Naive B cell (primary cell): ENCODE measurements at places on chromosomes 5 and 9.

DNA sequence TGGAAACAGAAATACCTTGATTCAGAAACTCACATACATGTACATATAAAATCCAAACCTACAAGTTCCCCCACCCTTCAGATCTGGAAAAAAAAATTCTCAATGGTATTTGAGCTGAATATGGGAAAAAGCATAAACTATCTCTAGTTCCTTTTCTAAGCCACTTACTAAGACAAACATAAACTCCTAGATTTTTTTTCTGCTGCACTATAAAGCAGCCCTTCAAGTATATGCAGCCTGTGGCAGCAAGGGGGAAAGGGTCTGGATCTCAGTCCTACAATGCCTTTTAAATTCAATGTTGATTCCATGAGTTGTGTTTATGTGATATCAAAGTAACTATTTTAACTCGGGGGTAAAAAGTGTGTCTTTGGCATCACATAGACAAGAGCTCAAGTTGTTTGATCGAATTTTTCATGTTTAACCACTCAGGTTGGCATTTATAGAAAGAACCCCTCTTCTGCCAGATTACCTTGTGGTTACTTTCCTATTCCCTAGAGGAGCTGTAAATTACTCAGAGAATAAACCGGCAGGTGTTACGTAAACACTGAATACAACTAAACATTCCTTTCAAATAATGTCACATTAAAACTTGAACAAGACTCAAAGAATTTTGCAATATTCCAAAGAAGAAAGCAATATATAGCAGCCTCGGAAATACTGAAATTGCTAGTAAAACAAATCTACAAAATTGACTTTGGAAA is 91.8 kb upstream of the FER start:
- no peak for DNase-seq

DNA sequence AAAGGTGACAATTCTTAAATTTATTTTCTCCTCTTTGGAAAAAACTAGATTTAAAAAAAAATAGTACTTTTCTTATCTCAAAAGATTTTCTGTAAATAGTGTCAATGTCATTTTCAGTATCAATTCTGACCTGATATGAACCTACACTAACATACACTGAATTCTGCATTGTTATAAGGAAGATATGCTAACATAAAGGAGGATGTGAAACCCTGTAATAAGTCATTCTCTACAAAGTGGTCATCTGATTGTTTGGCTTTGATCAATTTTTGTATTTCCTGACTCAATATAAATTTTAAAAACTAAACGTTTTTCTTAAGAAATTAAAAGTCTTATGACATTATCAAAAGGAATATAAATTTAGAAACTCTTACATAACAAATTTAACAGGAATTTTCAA is 233.6 kb upstream of the EDIL3 start:
- no peak for DNase-seq

- no peak for DNase-seq
Observed at GRCh38 chr9:137804908-137805630, 72.5 kb upstream of the CACNA1B start.

GRCh38 chr5:176661676-176662075 is 14.4 kb downstream of the TSPAN17 start:
- DNase-seq, result no peak

GRCh38 chr9:89639367-89639795 is 34.6 kb downstream of the GADD45G start:
- no peak for DNase-seq

DNA sequence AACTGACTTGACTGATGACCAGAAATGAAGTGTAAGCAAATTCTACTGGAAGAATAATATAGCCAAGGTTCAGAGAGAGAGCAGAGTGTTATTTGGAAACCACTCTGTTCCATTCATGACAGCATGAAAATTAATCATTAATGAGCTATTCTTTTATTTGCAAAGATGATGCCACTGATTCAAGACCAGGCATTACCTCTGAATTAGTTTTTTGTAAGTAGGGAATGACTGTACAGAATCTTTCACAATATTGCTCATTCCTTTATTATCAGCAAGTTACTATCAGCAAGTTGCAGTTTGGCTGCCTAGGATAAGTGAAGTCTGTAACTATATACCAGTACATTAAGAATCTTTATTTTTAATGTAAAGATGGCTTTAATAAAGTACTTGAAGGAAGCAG is 75.1 kb upstream of the RGMB start:
- DNase-seq, result no peak

DNA sequence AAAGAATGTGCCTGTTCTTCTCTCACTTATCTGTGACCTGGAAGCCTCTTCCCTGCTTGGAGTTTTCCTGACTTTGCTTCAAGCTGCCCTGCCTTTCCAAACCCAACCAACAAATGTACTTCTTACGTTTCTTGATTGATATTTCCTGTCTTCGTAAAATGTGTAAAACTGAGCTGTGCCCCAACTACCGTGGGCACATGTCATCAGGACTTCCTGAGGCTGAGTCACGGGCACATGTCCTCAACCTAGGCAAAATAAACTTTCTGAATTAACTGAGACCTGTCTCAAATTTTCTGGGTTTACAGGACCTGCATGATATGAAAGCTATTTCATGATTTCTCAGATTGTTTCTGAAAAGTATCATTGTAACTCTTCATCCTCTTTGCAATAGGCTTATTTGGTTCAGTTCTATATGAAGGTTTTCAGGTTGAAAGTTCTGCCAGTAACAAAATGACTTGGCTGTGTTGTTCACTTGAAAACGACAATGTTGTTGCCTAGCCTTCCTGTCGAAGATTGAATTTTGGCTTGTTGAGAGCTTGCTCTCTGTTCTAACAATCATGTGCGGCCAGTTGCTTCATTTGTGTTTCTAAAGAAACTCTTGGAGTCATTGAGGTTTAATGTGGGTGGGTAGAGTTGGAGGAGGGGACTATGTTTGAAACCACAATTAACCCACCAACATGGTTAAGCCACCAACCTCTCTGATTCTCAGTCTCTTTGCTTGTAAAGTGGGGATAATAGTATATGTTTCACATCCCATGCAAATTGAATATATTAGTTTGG is 145.6 kb downstream of the FBXL7 start:
- no peak for DNase-seq

DNA sequence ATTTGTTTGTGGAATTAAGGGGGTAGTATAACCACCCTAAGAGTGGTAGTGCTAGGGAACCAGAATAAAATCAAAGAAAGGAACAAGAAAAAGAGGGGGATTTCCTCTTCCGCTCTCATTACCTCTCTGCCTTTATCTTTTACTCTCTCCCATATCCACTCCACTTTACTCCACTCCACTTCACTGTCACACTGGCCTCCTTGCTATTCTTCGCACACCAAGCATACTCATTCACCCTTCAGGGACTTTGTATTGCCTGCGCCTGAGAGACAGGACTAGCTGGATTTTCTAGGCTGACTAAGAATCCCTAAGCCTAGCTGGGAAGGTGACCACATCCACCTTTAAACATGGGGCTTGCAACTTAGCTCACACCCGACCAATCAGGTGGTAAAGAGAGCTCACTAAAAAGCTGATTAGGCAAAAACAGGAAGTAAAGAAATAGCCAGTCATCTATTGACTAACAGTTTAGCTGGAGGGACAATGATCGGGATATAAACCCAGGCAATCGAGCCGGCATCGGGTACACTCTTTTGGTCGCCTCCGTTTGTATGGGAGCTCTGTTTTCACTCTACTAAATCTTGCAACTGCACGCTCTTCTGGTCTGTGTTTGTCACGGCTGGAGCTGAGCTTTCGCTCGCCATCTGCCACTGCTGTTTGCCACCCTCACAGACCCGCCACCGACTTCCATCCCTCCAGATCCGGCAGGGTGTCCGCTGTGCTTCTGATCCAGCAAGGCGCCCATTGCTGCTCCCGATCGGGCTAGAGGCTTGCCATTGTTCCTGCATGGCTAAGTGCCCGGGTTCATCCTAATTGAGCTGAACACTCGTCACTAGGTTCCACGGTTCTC is 121.8 kb downstream of the FAM170A start:
- DNase-seq, result no peak

DNA sequence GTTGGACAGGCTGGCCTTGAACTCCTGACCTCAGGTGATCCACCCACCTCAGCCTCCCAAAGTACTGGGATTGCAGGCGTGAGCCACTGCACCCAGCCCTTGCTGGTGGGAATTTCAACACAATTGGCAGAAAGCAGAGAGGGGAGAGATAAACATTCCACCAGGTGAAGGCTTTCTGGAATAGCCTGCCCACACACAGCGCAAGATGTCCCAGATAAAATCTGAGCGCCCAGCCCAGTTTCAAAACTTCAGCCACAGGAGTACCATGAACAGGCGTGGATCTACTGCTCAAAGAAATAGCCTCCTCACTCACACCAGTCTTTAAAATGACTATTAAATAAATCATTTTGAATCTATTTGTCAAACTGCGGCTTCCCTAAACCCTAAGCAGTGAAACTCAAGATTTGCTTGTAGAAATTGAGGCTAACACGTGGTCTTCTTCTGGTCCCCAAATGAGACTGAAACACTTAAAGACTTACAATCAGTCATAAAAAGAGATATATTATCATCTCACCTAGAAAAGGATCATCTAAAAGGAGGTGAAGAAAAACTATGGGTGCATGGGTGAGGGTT is 34.7 kb downstream of the CAPSL start:
- DNase-seq, result no peak

DNA sequence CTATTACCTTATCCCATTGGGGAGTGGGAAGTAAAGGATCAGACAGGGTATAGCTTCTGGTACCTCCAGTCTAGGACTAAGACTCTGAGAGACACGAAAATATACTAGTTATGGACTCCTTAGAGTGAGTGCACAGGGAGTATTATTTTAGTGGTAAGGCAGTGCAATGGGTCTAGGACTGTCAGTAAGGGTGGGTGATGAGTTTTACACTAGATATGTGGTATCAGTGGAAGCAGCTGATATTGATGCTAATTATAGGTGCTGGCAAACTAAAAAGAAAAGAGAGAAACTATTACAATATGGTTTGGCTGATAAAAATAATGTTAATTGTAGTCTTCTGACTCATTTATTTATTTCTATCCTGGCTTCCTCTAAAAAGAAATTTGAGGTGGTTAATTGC is 118.6 kb downstream of the UNC13B start:
- no peak for DNase-seq

- no peak for DNase-seq
Observed at GRCh38 chr5:38562444-38563210, 6.2 kb upstream of the LIFR start.

GRCh38 chr9:135081264-135081660 is 6.2 kb upstream of the OLFM1 start:
- no peak for DNase-seq

DNA sequence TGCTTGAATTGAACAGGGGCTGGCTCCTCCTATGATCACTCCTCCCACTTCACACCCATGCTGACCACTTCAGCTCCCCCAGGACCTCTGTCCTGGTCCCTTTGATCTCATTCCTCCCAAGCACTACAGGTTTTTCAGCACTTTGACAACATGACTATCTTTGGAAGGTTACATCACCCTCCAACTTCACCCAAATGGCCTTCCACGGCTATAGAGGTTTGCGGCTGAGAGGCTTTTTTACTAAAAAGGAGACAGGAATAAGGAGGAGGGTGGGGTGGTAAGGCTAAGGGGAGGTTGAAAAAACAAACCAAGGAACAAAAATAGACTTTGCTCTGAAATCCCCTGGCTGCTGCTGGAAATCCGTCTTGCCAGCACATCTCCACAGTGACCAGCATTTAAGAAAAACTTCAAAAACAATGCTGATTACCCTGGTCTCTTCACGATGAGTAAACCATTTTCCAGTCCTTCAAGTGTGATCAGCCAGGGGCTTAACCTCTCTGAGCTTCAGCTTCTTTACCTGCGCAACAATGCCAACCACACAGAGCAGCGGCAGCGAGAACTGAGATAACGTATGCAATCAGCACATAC is 102.7 kb downstream of the DPYSL3 start:
- no peak for DNase-seq

DNA sequence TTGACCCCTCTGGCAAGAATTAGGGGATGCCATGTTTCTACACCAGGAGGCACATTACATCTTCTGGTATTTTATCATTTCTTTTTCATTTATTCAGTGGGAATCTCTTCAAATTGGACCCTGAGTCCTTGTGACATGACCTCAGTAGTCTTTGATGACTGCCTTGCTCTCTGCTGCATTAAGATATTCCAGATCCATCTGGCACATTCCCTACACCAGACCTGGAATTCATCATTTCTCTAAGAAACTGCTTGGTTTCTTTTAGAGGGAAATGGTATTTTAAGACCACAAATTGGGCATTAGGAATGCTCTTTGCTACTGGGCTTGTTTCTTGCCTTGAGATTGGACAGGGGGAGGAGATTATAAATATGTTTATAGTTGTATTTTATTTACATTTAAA is 61.0 kb downstream of the GALNT10 start:
- DNase-seq, result no peak

GRCh38 chr5:178690208-178690607 is 40.3 kb downstream of the ZNF354A start:
- DNase-seq, result no peak

- no peak for DNase-seq
Observed at GRCh38 chr5:18607570-18607969, 973.3 kb downstream of the TAF11L14 start.

DNA sequence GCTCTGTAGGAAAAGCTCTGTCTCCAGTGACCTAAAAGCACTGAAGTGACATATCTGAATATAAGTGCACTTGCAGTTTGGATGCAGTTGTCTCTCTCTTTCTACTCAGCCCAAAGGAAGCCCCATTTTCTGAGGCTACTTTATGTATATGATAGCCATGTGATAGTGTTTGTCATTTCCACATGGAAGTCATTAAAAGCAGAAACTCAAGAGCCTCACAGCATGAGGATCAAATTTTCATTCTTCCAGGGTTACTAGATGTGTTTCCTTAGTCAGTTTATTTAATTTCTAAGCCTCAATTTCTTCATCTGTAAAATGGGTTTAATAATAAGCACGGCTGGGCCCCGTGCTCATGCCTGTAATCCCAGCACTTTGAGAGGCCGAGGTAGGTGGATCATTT is 36.7 kb downstream of the RNF44 start:
- DNase-seq, result no peak

GRCh38 chr9:68669218-68669617 is 35.8 kb upstream of the PIP5K1B start:
- DNase-seq, result no peak

DNA sequence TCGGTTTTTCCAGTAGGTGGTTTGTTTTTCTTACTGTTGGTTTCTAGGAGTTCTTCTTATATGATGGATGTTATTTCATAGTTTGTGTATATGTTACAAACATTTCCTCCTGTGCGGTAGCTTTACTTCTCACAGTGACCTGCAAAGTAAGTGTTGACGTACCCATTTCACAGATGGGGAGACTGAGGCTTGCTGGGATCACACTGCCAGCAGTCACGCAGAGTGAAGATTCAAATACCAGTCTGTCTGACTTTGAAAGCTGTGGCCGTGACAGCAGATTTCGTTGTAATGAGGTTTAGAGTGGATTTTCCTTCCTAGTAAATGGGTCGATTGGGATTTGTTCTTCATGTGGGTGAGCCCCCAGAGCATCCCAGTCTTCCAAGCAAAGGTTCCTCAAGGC is 13.0 kb downstream of the DBH start:
- DNase-seq, result no peak

GRCh38 chr9:120937127-120937526 is 10.5 kb upstream of the TRAF1 start:
- no peak for DNase-seq

GRCh38 chr5:88944751-88945531 is 62.0 kb upstream of the MEF2C start:
- DNase-seq, result no peak

- DNase-seq, result no peak
Observed at GRCh38 chr5:62029303-62029702, 276.7 kb upstream of the KIF2A start.
